ENCODE measurements at places on chromosomes 3 and 15.

- DNase-seq, result no peak
These were observed 7.7 kb upstream of the DCP1A start for GRCh38 chr3:53354945-53355498.

GRCh38 chr3:11779626-11780025 lies 67.1 kb downstream of the TAMM41 start:
- no peak for DNase-seq

DNA sequence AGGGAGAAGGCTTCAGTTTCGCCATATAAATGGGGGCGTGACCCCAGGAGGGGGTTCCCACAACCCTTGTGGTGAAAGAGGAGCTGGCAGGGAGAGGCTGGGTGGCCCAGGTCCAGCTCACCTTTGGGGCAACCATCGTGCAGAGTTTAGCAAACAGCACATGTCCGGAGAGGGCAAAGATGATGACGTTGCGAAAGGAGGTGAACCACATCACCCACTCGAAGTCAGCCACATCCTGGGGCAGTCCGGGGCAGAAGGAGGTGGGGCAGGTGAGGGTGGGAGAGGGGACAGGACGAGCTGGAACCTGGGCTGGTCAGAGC lies 3.7 kb downstream of the HHATL start:
- no peak for DNase-seq

- DNase-seq, result no peak
These were observed 73.3 kb downstream of the CHCHD6 start for GRCh38 chr3:126777366-126777765.

GRCh38 chr3:183254487-183255347 lies 1.7 kb downstream of the B3GNT5 start:
- peak; percentile 39 for DNase-seq

DNA sequence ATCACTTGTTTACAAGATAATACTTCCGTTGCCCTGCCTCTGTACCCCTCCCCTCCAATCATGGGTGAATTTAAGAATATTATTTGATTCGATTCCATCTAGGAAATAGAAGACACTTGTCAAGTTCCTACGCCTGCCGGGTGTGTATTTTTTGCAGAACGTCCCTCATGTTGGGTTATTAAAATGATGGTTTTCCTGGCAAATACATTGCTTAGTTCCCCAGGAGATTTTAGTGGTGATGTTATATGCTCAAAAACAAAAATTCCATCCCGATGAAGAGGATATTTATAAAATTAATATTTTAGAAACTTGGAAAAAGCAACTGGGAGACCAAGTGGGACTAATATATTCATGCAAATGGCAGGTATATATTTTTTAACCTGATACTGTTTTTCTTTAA lies 548.4 kb downstream of the EDEM1 start:
- DNase-seq, result no peak

Data from GM13977 (cell line).